Hematopoietic multipotent progenitor cell treated with erythropoietin and hydrocortisone succinate and interleukin-3 and kit ligand, for 4 days (in vitro differentiated cells): ENCODE measurements at places on chromosomes 6 and 20.

DNA sequence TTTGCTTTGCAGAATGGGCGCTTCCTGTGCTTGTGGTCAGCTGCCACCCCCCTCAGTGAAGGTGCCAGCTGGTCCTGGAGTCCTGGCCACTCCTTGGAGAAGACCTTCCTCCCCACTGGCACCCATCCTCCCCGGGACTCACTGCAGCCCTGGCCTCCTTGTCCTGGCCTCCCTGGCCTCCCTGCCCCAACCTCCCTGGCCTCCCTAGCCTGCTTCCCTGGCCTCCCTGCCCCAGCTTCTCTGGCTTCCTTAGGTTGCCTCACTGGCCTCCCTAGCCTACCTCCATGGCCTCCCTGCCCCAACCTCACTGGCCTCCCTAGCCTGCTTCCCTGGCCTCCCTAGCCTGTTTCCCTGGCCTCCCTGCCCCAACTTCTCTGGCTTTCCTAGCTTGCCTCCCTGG is 297.8 kb downstream of the CDH4 start:
- DNase-seq = no peak

DNA sequence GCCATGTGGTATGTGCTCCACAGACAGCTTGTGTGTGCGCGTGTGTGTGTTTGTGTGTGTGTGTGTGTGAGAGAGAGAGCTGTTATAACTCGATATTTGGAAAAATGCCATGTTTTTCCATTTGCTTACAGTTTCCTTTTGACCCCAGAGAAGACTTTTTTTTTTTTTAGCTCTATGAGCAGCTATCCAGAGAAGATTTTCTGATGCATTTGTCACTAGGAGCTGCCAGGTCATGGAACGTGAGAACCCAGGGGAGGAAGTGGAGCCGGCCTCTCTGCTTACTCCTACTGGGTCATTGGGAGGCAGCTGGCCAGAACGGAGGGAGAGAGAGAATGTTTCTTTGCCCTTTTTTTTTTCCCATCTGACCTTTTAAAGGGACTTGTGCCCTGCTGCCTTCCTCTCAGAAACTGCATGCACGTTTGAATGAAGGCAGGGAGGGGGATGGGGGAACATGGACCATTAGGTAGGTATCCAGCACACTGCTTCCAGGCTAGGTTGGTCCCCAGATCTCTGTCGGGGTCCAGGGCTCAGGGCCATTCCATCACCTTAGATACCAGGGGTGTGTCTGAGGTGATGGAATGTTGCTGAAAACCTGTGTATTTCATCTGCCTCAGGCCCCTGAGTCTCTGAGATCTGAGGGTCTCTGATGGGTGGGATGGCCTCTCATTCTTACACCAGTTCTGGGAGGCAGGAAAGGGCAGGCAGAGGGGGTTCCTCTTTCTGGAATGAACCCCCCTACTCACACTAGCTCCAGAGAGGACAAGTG is 11.2 kb upstream of the MRPS18A start:
- no peak for DNase-seq

- peak; percentile 83 for DNase-seq
These were observed 43.7 kb downstream of the CDC5L start for GRCh38 chr6:44431118-44431725.

GRCh38 chr6:137571854-137572253 is 77.7 kb upstream of the OLIG3 start:
- peak; percentile 59 for DNase-seq

GRCh38 chr6:31888276-31889258 is 8.9 kb downstream of the EHMT2 start:
- peak; percentile 67 for DNase-seq

- DNase-seq = no peak
These were observed 60.4 kb upstream of the RSPO3 start for GRCh38 chr6:127058027-127058426.

DNA sequence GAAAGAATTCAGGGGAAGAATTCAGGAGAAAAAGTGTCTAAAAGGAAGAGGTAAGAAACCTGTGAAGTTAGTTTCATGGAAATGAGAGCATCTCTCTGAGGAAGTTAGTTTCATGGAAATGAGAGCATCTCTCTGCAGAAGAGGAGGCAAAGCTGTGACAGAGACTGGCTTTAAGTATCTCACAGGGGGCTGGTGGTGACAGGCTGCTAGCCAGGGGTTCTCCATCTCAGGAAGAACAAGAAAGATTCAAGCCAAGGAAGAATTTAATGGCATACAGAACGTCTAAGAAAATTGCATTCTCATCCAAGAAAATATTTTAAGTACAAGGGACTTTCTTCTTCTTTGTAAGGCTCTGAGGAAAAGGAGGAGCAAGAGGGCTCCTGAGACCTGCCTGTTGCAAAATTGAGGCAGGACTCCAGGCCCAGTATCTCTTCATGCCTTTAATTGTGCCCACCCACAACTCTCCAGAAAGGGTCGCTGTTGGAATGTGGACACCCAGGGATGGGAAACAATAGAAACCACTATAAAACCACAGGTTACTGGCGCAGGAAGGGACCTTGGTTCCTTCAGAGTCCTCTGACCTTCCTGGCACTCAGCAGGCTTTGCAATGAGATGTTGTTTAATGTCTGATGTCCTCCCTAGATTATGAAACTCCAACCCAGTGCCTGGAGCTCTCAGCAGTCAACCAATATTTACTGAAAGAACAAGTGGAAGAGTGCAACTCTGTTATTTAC is 136.8 kb downstream of the FNDC1 start:
- DNase-seq = peak; percentile 3

- DNase-seq = no peak
These were observed 199.8 kb downstream of the PLCB1 start for GRCh38 chr20:8331740-8332412.

- peak; percentile 52 for DNase-seq
These were observed 16.5 kb downstream of the TNFAIP3 start for GRCh38 chr6:137883400-137884148.

DNA sequence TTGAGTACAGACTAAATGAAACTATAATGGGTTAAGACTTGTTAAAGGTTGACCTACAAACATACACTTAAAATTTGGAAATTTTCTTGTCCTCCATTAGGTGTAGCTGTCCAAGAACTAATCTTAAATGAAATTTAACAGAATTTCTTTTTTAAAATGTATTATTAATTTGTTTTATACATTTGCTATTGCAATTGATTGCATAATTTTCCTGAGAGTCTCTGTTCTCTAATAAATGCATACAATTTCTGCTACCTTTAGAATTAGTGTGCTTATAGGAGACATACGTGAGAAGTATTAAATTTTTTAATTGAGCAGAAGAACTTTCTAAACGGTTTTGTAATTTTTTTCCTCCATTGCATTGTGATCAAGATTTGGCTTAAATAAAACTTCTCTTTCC is 1.5 kb downstream of the FAM135A start:
- DNase-seq = no peak

DNA sequence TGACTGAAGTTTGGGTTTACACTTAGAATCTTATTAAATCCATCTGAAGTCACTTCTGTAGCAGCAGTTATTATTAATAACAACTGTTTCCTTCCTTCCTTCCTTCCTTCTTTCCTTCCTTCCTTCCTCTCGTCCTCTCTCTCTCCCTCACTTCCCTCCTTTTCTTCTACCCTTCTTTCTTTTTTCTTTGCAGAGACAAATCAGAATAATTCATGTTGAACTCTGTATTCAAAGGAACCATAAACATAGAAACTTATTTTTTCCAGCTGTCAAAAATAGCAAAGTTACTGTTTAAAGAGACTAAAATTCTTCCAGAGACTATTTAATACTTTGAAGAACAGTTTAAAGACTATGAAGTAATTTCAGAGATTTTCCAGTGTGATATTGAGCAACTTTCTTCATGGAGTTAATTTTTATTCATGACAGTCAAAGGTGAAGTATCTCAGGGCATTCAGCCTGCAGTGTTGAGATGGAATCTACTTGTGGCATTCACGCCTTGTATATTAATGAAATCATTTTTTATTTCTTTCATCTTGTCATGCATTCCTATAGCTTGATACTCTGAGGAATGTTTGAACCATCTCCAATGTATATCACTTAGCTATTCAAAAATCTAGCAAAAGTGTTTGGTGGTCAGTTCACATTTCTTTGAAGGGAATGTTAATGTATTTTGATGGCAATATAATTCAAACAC is 109.7 kb downstream of the BCAS1 start:
- no peak for DNase-seq

GRCh38 chr20:25195962-25196785 is 662 bp downstream of the ENTPD6 start:
- DNase-seq = no peak

DNA sequence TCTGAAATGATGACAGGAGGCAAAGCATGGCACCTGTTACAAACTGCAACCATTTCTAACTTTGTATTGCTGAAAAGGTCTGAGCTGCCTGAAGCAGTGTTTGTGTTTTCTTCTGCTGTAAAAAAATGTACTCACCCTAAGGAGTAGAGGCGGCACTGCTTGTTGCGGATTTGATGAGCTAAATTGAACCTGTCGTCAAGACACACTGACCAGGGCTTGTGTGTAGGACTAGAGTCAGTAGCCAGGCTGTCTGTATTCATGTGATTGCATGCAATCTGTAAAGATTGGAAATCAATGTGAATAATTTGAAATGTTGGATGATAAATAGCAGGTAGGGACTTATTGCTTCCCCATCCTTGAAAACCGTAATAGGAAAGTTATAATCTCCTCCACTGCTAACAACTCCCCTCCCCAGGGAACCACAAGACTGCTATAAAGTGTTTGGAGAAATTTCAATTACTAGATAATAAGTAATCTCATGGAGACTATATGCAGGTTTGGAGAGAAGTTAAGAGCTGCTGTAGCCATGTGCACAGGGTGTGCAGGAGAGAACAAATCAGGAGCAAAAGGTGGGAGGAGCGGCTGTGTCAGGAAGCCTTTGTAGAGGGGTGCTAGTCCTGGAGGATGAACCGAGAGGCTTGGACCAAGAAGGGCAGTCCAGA is 42.8 kb downstream of the METTL24 start:
- no peak for DNase-seq

GRCh38 chr6:2976060-2976459 is 4.7 kb upstream of the SERPINB6 start:
- no peak for DNase-seq

DNA sequence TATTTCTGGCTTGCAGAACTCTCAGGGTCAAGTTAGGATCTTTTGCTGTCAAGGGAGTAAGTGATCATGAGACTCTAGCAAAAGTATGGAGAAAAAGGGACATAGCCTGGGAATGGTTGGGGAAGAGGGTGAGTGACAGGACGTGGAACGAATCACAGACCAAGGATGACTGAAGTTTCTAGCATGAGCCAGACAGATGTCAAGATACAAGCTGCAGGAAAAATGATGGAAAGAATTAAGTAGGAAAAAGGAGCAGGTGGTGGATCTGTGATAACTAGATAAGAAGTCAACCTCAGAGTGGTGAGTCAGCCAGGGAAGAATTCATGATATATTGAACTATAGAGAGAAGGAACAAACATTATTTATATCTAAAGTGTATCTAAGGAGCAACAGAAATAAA is 159.8 kb upstream of the SYNDIG1 start:
- no peak for DNase-seq
